ENCODE measurements at places on chromosomes 1 and 21.

- no peak for DNase-seq
Observed at GRCh38 chr1:16631248-16632043, 18.1 kb upstream of the NBPF1 start.

GRCh38 chr21:14657241-14658008 lies 111.3 kb upstream of the SAMSN1 start:
- no peak for DNase-seq

DNA sequence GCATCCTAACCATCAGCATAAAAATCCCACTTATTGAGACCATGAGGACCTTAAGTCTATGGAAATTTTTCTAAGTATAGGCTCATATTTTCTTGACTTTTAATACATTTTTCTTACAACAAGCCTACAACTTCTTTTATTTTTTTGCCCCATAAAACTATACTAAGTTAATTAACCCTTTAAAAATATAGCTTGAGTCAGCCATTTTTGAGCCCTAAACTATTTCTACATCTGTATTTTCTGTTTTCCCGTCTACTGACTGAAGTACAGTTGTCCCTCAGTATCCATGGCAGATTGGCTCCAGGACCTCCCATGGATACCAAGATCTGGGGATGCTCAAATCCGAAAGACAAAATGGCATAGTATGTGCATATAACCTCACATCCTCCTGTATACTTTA lies 55.0 kb downstream of the CHD1L start:
- no peak for DNase-seq

GRCh38 chr1:214337015-214337414 lies 56.1 kb downstream of the SMYD2 start:
- DNase-seq, result no peak

- DNase-seq, result no peak
Observed at GRCh38 chr21:37627074-37627473, 260.5 kb downstream of the DYRK1A start.

DNA sequence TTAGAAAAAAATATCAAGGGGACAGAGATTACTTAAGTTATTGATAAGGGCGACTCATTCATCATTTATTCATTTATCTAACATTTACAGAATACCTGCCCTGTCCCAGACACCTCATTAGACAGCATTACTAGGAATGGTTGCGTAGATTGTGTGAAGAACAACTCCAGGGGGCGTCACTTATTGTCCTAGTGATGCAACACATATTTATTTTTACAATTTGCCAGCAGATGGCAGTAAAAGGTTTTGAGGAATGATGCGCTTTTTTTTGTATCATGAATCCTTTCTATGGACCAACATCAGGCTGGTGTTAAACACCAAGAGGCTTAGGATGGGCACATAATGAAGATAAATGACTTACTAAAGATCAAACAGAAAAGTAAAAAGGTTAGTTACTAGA lies 5.5 kb downstream of the NCAM2 start:
- no peak for DNase-seq

GRCh38 chr21:34274001-34274400 lies 89.8 kb upstream of the KCNE2 start:
- DNase-seq, result no peak

- no peak for DNase-seq
Observed at GRCh38 chr1:15153184-15153841, at the start of gene TMEM51. Gene TMEM51, plus strand, starts transcription at chr1:15153747. Its CDS starts 61,341 bp downstream, at chr1:15215088.

GRCh38 chr1:108686614-108687313 lies 5.3 kb upstream of the PRPF38B start:
- no peak for DNase-seq

- DNase-seq, result no peak
Observed at GRCh38 chr21:39182484-39183271, 573 bp downstream of the PSMG1 start.

- DNase-seq, result no peak
Observed at GRCh38 chr1:246793356-246793896, 69.2 kb downstream of the SCCPDH start.

GRCh38 chr1:7970246-7970645 lies 8.7 kb downstream of the PARK7 start:
- no peak for DNase-seq

DNA sequence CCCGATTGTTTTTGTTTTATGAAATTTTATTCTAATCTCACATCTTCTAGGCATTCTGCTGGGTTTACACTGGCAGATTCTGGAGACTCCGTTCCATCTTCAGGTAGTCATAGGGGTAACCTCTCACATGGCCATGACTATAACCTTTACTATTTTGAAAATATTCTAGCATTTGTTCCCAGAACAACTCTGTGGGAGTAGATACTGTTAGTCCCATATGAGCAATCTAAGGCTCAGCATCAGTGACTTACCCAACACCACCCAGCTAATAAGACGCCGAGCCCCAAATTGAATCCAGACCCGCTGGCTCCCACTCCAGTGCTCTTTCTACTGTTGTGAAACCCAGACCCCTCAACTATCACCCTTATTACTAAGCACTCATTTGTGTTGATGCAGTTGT lies 9.8 kb downstream of the ADAMTS4 start:
- no peak for DNase-seq

DNA sequence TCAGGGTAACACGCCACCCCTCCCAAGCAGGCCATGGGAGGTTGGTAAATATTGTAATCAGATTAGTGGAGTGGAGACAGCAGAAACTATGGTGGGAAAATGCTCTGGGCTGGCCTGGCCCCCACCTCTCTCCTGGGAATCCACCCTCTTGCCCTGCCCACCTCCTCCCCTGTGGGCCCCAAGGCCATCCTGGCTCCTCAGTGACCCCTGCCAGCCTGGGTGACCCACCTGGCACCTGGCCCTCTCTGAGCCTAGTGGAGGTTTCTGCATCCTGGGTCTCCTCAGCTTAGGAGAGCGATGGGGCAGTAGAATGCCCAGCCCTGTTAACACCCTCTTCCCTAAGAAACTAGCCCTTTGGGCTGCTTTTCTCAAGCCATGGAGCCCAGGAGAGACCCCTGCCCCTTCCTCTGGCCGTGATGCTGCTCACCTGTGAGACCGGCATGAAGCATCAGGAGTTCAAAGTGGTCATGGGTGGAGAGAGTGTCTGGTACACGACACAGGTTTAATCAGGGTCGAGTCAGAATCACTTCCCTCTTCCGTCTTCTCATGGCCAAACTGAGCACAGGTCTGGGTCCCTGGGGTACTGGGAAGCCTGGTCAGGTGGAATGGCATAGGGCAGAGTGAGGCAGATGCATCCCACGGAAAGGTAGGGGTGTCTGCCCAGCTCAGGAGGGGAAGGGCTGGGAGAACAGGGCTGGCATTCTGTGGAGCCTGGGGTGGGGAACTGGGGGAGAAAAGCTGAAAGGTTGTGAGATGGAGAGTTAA lies 10.7 kb upstream of the DMBX1 start:
- no peak for DNase-seq

GRCh38 chr1:210222340-210223006 lies 10.1 kb upstream of the SERTAD4 start:
- DNase-seq, result peak; percentile 23

GRCh38 chr1:67749844-67750690 lies 65.1 kb downstream of the GADD45A start:
- no peak for DNase-seq

GRCh38 chr1:51650198-51650597 lies 33.3 kb downstream of the OSBPL9 start:
- no peak for DNase-seq

GRCh38 chr1:110011527-110012041 lies 22.8 kb upstream of the STRIP1 start:
- no peak for DNase-seq

- no peak for DNase-seq
Observed at GRCh38 chr21:32392299-32392879, 423 bp downstream of the URB1 start.

DNA sequence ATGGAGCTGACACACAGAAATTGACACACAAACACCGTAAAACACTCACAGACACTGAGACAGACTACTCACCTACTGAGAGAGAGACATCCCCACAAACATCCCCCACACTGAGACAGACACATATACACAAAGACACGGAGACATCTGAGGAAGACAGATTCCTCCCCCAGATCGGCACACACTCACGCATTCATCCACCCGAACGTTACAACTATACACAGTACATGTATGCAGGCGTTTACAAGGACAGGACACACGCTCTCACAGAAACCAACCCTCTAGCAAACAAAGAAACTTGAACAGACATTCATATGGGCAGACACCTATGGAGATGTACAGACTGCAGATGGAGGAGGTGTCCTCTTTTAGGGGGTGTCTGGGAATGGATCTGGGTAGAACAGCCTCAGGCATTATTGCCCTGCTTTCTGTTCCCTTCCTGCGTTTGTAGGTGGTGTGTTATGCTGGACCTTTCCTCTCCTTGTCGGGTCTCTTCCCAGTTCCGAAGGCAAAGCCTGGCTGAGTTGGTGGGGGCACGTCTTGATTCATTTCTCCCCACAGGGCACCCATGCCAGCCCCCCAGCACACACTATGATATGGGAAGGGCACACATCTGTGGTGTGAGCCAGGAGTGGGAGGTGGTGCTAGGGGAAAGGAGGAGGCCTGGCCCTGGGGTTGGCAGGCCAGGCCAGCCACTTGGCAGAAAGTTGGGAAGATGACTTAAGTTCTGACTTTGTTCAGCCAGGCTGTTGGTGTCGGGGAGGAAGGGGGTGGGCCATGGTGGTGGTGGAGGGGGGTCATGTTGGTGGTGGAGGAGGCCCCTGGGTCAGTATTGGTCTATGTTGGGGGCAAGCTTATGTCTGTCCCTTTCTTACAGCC lies 1.5 kb downstream of the KIRREL1 start:
- DNase-seq, result no peak

DNA sequence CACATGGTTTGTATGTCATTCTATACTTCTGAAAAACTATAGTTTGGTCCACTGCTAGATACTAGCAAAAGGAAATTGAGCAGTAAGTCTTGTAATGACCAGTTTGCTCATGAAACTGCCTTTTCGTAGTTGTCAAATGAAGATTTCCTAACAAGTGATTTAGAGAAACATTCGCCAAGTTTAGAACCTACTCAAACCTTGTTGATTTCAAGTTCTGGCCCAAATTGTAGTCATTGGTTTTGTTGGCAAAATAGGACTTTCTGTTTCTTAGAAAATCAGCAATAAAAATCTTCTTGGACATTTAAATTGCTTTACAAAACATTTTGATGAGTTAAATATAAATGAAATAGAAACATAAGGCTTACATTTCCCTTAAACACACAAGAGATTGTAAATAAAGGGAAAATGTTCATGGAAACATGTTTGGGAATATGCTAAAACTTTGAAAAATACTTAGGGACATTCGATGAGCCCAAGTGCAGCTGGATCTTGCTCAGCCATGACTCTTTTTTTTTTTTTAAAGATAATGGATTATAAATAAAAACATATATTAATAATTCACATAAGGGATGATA lies 178.5 kb upstream of the LYPLAL1 start:
- DNase-seq, result no peak

GRCh38 chr1:194474701-194475100 lies 1288.3 kb upstream of the B3GALT2 start:
- DNase-seq, result no peak

DNA sequence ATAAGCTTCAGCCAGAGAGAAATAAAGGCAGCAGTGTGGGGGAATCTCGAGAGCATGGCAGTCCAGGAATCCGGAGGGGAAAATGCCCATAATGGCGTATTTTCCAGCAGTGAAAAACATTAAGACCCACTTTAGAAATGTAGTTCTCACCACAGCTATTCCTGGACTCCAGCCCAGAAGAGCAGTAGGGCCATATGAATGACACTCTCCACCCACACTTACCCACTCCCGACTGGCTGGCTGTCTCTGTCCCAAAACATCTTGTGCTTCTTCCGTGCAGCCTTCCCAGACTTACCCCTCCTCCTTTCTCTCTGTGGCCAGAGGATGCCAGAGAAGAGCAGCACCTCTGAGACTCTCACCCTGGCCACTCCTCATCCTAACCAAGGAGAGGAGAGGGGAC lies 56.4 kb downstream of the TRABD2B start:
- no peak for DNase-seq

DNA sequence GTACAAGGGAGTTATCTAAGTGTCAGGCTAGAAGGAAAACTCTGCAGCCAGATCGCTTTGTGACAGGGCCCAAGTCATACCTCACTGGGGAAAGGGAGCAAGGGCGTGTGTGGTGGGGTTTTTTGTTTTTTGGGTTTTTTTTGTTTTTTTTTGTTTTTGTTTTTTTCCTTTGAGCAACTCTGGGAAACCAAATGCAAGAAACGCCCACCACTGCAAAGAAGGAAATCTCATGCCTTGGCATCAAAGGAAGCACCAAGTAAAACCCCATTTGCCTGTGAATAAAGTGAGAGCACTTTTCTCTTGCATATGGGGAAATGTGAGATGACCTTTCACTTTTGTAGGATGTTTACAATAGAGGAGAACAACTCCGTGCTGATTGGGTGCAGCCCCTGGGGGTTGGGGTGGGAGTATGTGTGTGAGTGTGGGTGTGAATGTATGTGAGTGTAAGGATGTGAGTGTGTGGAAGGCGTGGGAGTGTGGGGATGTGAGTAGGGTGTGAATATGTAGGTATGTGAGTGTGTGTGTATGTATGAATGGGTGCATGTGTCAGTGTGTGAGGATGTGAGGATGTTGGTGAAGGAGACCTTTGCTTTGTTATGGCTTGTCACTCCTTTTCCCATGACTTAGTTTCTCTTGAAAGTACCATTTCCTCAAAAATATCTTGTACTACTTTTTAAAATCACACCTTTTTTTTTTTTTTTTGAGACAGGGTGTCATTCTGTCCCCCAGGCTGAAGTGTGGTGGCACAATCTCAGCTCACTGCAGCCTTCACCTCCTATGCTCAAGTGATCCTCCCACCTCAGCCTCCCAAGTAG lies 34.6 kb downstream of the IL12RB2 start:
- DNase-seq, result no peak
